GM18507 (cell line): ENCODE measurements at places on chromosomes 12 and 14.

GRCh38 chr12:129440278-129440677 is 463.5 kb downstream of the TMEM132D start:
- no peak for DNase-seq

GRCh38 chr14:55436931-55437330 is 3.5 kb downstream of the TBPL2 start:
- no peak for DNase-seq

DNA sequence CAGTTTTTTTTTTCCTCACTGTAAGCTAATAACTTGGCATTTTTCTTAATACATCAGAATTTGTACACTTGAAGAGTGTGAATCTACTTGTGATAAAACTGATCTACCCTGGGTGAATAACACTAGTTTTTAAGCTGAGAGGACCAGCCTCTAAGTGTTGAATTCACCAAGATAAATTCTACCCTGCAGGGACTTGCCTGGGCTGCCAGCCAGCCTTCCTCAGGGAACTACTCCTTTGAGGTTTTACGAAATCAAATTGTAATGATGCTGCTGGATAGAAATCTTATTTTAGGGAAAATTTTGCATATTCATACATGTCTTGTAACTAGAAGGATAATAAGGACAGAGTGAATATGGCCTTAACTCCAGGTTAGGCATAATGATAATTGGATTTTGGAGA is 1.9 kb downstream of the MED21 start:
- DNase-seq, result no peak

DNA sequence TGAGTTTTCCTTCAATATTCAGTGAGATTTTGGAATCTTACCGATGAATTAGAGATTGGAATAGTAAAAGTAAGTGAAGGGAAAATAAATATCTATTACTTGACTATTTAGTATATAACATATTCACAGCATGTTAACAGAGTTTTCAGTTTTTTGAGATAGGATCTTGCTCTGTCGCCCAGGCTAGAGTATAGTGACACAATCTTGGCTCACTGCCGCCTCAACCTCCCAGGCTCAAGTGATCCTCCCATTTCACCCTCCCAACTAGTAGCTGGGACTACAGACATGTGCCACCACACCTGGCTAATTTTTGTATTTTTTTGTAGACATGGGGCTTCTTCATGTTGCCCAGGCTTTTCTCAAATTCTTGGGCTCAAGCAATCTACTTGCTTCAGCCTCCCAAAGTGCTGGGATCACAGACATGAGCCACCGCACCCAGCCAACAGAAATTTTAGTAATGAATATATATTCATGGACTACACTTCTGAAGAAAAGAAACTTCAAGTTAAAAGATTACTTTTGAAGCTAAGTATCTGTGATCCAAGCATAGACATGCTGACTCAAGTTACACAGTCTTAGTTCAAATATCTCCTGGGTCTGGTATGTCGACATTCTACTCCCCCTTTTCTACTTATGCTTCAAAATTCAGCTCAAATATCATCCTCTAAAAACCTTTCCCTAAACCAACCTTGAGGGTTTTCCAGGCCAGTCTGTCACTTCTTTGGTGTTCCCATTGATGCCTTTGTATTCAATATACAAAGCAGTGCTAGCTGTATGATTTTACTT is 13.8 kb downstream of the UBE2N start:
- DNase-seq, result no peak

GRCh38 chr14:65134651-65135579 is 32.6 kb upstream of the MAX start:
- no peak for DNase-seq

- DNase-seq, result peak; percentile 39
These were observed 24.4 kb downstream of the DHRS2 start for GRCh38 chr14:23660290-23661226.

- DNase-seq, result no peak
These were observed 21.6 kb upstream of the HNF1A start for GRCh38 chr12:120956579-120957300.

- DNase-seq, result no peak
These were observed 50.7 kb upstream of the ATF7IP start for GRCh38 chr12:14314801-14315200.

GRCh38 chr12:39357041-39357440 is 85.9 kb downstream of the KIF21A start:
- no peak for DNase-seq

DNA sequence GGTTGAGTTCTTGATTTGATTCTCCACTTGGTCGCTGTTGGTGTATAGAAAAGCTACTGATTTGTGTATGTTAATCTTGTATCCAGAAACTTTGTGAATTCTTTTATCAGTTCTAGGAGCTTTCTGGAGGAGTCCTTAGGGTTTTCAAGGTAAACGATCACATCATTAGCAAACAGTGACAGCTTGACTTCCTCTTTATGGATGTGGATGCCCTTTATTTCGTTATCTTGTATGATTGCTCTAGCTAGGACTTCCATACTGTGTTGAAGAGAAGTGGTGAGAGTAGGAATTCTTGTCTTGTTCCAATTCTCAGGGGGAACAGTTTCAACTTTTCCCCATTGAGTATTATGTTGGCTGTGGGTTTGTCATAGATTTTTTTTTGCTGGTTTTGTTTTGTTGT is 12.4 kb downstream of the MTRFR start:
- DNase-seq, result no peak

DNA sequence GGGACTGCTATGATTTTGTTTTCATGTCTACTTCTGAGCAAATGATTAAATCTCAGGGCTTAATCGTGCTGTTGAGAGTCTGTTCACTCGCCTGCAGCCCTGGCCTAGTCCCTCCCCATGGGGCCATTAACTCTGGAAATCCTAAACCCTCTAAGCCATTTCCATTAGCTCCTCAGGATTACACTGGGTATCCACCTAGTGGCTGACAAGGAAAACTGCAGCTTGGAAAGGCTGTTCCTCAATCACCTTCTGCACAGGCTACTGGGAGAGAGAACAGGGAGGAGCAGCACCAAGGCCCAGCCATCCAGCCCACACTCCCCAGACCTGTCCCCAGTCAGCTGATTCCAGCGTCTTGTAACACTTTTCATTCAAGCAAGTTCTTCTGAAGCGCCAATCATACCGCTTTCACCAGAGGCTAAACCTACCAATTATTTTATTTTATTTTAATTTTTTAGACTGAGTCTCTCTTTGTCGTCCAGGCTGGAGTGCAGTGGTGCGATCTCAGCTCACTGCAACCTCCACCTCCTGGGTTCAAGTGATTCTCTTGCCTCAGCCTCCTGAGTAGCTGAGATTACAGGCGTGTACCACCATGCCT is 48.7 kb downstream of the NEUROD4 start:
- DNase-seq, result no peak

GRCh38 chr12:48151103-48151771 is 6.1 kb downstream of the ASB8 start:
- DNase-seq, result no peak

DNA sequence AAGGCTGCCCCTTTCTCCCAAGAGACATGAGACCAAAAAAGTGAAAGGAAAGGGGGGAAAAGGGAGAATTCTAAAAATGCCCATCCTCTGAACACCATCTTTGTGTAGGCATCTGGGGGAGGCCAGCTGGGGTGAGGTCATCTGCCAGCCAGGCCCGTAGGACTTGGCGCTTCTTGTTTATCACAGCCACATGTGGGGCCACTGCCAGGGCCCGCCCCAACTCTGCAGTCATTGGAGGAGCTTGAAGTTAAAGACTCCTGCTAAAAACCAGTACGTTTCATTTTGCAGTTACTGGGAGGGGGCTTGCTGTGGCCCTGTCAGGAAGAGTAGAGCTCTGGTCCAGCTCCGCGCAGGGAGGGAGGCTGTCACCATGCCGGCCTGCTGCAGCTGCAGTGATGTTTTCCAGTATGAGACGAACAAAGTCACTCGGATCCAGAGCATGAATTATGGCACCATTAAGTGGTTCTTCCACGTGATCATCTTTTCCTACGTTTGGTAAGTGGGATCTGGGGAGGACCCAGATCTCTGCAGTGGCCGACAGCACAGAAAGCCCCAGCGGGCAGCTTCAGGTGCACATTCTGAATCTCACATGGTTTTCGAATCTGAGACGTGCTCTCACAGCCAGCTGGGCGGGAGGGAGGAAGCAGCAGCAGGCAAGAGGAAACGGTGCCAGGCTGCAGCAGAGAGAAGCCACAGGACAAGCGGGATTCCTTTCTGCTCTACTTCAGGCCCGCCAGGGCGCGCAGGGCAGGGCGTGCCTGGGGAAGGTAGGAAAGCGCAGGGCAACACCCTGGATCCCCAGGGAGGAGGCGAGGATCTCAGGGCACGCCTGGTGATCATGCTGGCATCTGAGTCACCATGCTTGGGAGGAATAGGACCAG is at the start of gene P2RX7:
Gene P2RX7 (plus strand): TSS at position 276 of the 881 bp plus-strand sequence. CDS start 95 bp downstream, at position 371.
- no peak for DNase-seq
